PC-9 (cell line): ENCODE measurements at places on chromosomes 1 and 21. TPM values are rescaled to one million over a fixed set of nuclear protein-coding genes. Genes with fewer than 3 reads are reported as not detected.
A peak's percentile ranks its signal among the peaks of the same experiment; 100 is the strongest.

Gene TARBP1
- total RNA-seq = 47.3 and 61.1 TPM in 2 replicates

Gene SMIM1
- 5.9 and 13.2 TPM in 2 replicates for total RNA-seq

Gene GRIK1
- not detected in 2 replicates for total RNA-seq

Gene MCL1
- total RNA-seq = 145 and 178 TPM in 2 replicates

Gene LPAR3
- not detected in 2 replicates for total RNA-seq

Gene CCDC30
- 6.9 and 10.2 TPM in 2 replicates for total RNA-seq

Gene TDRKH
- total RNA-seq = 13.4 and 17.3 TPM in 2 replicates

Gene TRAF5
- total RNA-seq = 8.1 and 10.9 TPM in 2 replicates

Gene NAV1
- total RNA-seq = 44.5 and 45.3 TPM in 2 replicates

Gene FAM229A
- total RNA-seq = 11.7 and 13.1 TPM in 2 replicates

Gene LHX8
- not detected in 2 replicates for total RNA-seq

Gene SHISAL2A
- total RNA-seq = not detected in 2 replicates

Gene SPRR1A
- total RNA-seq = not detected in 2 replicates

DNA sequence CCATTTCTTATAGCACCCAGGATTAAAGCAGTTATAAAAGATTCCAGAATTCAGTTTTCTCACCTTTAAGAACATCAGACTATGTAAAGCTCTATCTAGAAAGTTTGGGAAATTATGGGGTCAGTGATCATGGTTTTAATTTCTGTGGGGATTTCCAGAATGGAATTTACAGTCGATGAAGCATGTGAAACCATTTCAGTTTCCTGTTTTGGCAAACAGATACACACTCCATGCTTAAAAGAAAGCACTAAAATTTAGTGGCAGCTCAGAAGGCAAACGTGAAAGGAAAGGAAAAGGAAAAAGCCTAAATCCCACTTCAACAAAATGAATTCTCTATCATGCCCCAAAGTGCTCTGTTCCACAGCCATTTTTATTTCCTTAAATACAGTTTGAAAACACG lies 60.4 kb downstream of the FYB2 start:
- H3K27me3 ChIP-seq = no peaks in the 10 kb centered on the region
- H3K27ac ChIP-seq = no peak overlapping the region
- no peaks in the 10 kb centered on the region for H3K36me3 ChIP-seq
- DNase-seq = no peak
- H3K4me1 ChIP-seq = peaks cover 8% of the 10 kb centered on the region; the same call in 1 of the 2 replicates

- H3K36me3 ChIP-seq = no peaks in the 10 kb centered on the region
- DNase-seq = no peak
- H3K27me3 ChIP-seq = no peaks in the 10 kb centered on the region
- no peak overlapping the region for H3K27ac ChIP-seq
Measured at GRCh38 chr1:212529211-212529741, 79.3 kb upstream of the ATF3 start.

- H3K4me1 ChIP-seq = no peaks in the 10 kb centered on the region
- 0 out of 2 replicates have a peak, but pooled peaks cover 3% of the 10 kb centered on the region for H3K36me3 ChIP-seq
- H3K27me3 ChIP-seq = no peaks in the 10 kb centered on the region
- no peak overlapping the region for H3K27ac ChIP-seq
- DNase-seq = no peak
Measured at GRCh38 chr1:43592974-43593683, 56.8 kb upstream of the KDM4A start.

DNA sequence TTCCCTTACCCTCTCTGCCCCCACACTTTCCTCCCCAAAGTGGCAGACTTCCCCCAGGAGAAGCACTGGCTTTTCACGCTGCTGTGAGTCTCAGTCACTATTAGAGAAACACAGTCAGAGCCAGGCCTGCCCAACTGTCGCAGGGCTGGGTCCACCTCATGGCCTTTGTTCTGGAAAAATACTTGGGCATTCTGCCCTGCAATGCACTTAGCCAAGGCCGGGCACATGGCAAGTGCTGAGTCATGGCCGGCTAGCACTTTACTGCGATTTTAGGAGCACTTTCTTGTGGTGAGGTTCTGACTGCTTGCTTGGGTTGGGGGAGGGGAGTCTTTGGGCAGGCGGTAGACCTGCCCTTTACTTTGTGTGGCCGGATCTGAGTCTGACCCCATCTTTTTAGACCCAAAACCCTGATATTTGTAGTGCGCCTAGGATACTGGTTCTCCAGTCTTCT lies 7.7 kb downstream of the EPHX1 start:
- H3K4me3 ChIP-seq = peak overlapping the region; percentile 16; the same call in 1 of the 2 replicates
- peak overlapping the region; percentile 93 for H3K27ac ChIP-seq
- peaks cover 61% of the 10 kb centered on the region for H3K36me3 ChIP-seq
- no peaks in the 10 kb centered on the region for H3K27me3 ChIP-seq

GRCh38 chr1:246179401-246179800 lies 327.7 kb downstream of the SMYD3 start:
- H3K27ac ChIP-seq = no peak overlapping the region
- no peak for DNase-seq
- H3K4me1 ChIP-seq = peaks cover 5% of the 10 kb centered on the region; the same call in 1 of the 2 replicates
- H3K27me3 ChIP-seq = no peaks in the 10 kb centered on the region
- H3K36me3 ChIP-seq = no peaks in the 10 kb centered on the region

DNA sequence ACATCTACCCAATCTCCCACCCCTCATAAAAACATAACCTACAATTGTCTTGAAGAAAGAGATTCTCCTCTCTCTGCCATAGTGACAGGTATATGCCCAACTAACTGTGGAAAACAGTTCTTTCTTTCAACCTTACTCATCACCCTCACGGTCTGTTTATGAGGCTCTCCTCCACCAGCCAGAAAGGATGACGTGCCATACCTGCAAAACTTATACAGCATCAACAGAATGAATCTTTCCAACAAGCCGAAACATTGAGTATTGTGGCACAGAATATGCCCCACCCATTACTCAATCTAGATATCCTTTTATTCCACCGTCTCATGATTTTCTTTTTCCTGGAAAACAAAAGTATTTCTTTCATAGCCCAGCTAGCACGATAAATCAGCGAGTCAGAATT lies 55.7 kb downstream of the RBM11 start:
- H3K27ac ChIP-seq = no peak overlapping the region
- H3K36me3 ChIP-seq = no peaks in the 10 kb centered on the region
- no peak overlapping the region for H3K4me3 ChIP-seq

- no peaks in the 10 kb centered on the region for H3K4me1 ChIP-seq
- H3K27me3 ChIP-seq = peaks cover 24% of the 10 kb centered on the region; the same call in 1 of the 2 replicates
- H3K36me3 ChIP-seq = no peaks in the 10 kb centered on the region
- DNase-seq = no peak
Measured at GRCh38 chr1:90710579-90711536, 6.2 kb downstream of the BARHL2 start.

DNA sequence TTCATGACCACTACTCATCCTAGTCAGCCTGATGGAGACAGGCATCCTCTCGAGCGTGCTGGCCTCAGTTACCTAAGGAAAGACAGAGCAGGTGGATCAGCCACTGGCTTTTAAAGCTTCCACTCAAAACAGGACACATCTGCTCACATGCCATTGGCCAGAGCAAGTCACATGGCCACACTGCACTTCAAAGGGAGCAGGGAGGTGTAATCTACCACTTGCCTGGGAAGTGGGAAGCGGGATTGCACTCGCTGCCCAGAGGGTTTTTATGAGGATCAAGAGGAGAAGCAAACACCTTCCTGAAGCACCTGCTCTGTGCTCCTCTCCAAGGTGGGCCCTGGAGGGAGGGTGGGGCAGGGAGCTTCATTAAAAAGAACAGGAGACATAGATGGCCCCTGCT lies 108.0 kb downstream of the TAS1R2 start:
- no peaks in the 10 kb centered on the region for H3K36me3 ChIP-seq
- H3K4me1 ChIP-seq = no peaks in the 10 kb centered on the region
- no peak for DNase-seq
- peaks cover 72% of the 10 kb centered on the region for H3K27me3 ChIP-seq

DNA sequence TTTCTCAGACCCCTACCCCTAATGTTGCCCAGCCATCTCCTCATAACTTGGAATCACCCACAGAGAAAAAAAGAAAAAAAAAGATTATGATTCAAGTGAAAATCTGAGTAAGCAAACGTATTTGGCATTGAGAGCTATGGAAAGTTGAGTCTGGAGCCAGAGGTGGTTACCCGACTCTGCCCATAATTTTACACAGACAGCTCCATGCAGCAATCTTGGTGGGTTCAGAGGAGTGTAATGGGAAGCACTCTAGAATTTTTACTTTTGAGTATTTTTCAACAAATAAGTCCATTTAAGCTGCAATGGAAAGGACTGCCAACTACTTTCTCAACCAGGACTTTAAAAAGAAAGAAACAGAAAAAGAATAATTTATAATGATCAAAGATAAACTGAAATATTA lies 62.7 kb downstream of the ZC3H11B start:
- H3K4me1 ChIP-seq = peaks cover 4% of the 10 kb centered on the region; the same call in 1 of the 2 replicates
- H3K4me3 ChIP-seq = no peak overlapping the region
- DNase-seq = no peak
- no peak overlapping the region for H3K27ac ChIP-seq
- H3K36me3 ChIP-seq = no peaks in the 10 kb centered on the region

DNA sequence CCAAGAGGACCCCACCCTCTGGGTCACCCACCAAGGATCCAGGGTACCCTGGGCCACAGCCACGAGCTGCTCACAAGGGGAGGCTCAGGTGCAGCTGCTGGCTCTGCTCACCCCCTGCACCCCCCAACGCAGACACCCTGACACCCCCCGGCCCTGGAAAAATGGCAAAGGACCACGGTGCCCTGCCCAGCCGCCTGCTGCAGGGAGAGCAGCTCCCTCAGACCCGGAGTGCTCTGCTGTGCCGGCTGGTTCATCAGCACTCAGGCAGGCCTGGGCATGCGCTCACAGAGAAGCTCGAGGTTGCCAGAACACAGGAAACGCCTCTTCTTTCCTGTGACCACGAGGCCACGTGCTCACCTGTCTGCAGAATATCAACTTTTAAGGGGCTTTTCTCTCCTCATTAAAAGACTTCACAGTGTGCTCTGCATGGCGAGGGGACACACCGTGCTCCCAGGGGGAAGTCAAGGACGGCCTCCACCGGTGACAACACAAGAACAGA lies 4.3 kb upstream of the C1QTNF12 start:
- no peak overlapping the region for H3K4me3 ChIP-seq
- no peak for DNase-seq
- H3K36me3 ChIP-seq = no peaks in the 10 kb centered on the region

- no peak overlapping the region for H3K27ac ChIP-seq
- H3K36me3 ChIP-seq = no peaks in the 10 kb centered on the region
- DNase-seq = no peak
- no peaks in the 10 kb centered on the region for H3K4me1 ChIP-seq
- no peak overlapping the region for H3K4me3 ChIP-seq
- H3K27me3 ChIP-seq = no peaks in the 10 kb centered on the region
Measured at GRCh38 chr1:43743206-43743605, 35.9 kb downstream of the ST3GAL3 start.

DNA sequence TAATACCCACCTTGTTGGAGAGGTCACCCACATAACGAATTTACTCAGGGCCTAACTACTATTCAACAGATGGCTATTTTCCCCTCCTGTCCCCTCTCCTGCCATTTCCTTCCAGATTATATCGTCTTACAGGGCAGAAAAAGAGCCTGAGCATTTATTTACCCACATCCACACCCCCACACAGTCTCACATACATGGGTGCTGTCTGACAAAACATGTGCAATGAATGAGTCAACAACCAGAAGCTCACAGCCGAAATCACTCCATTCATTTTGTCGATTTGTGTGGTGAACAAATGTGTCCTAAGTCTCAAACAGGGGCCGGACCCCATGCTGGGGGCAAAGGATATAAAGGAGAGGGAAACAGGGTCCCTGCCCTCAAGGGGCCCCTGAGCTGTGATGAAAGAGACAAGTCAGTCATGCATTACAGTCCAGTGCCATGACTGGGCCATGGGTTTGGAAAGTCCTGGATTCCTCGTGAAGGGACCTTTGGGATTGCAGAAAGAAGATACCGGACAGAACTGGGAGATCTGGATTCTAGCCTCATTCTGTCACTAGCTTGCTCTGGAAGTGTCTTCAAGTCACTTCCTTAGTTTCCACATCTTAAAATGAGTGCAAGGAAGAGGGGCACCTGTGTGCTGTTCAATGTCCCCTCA lies 16.4 kb upstream of the ZNF683 start:
- H3K36me3 ChIP-seq = no peaks in the 10 kb centered on the region
- DNase-seq = no peak
- H3K27ac ChIP-seq = no peak overlapping the region
- H3K27me3 ChIP-seq = no peaks in the 10 kb centered on the region
- peaks cover 5% of the 10 kb centered on the region; the same call in 1 of the 2 replicates for H3K4me1 ChIP-seq

- no peak overlapping the region for H3K27ac ChIP-seq
- no peaks in the 10 kb centered on the region for H3K27me3 ChIP-seq
- no peaks in the 10 kb centered on the region for H3K4me1 ChIP-seq
- no peak for DNase-seq
Measured at GRCh38 chr1:16461681-16462080, 21.2 kb downstream of the NECAP2 start.

GRCh38 chr1:177800400-177801088 lies 169.3 kb downstream of the SEC16B start:
- no peaks in the 10 kb centered on the region for H3K27me3 ChIP-seq
- H3K4me1 ChIP-seq = no peaks in the 10 kb centered on the region
- no peak overlapping the region for H3K27ac ChIP-seq
- no peak for DNase-seq
- H3K36me3 ChIP-seq = no peaks in the 10 kb centered on the region
- H3K4me3 ChIP-seq = no peak overlapping the region

GRCh38 chr1:233361876-233362275 lies 34.4 kb downstream of the MAP3K21 start:
- DNase-seq = no peak
- H3K36me3 ChIP-seq = no peaks in the 10 kb centered on the region
- no peaks in the 10 kb centered on the region for H3K27me3 ChIP-seq

DNA sequence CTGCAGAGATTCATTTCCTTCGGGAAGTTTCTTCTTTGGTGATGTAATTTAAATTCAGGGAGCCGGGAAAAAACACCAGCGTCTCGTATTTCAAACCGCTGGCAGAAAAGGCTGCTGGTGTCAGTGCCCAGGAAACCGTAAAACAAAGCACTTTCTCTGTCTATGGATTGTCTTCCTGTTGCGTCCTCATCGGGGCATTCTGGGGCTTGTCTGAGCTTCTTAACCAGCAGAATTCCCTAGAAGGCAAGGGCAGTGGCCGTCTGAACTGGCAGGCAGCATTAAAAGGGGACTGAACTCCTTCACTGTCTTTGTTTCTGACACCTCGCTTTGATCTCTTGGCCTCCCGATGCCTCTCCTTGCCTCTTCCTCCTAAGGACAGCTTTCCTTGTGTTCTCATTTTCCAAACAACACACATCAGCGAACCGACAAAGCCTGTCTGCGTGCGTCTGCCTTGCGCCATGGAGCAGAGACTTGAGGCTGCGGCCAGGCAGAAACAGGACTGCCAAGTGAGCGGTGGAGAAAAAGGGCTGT lies 391.6 kb upstream of the VAMP3 start:
- DNase-seq = no peak
- no peaks in the 10 kb centered on the region for H3K36me3 ChIP-seq
- no peaks in the 10 kb centered on the region for H3K4me1 ChIP-seq
- peaks cover 59% of the 10 kb centered on the region for H3K27me3 ChIP-seq
- no peak overlapping the region for H3K4me3 ChIP-seq

GRCh38 chr1:94401206-94401605 lies 17.0 kb upstream of the ABCD3 start:
- DNase-seq = no peak
- H3K27ac ChIP-seq = no peak overlapping the region
- no peak overlapping the region for H3K4me3 ChIP-seq

- no peak overlapping the region for H3K27ac ChIP-seq
- H3K27me3 ChIP-seq = no peaks in the 10 kb centered on the region
- no peaks in the 10 kb centered on the region for H3K36me3 ChIP-seq
- H3K4me1 ChIP-seq = no peaks in the 10 kb centered on the region
- DNase-seq = no peak
Measured at GRCh38 chr1:11283151-11283550, 10.2 kb downstream of the UBIAD1 start.

- H3K4me1 ChIP-seq = peaks cover 16% of the 10 kb centered on the region
- H3K36me3 ChIP-seq = no peaks in the 10 kb centered on the region
- H3K4me3 ChIP-seq = no peak overlapping the region
- DNase-seq = no peak
Measured at GRCh38 chr1:1292442-1292779, 12.2 kb downstream of the SCNN1D start.
